ENCODE measurements at places on chromosomes 2 and 18.

DNA sequence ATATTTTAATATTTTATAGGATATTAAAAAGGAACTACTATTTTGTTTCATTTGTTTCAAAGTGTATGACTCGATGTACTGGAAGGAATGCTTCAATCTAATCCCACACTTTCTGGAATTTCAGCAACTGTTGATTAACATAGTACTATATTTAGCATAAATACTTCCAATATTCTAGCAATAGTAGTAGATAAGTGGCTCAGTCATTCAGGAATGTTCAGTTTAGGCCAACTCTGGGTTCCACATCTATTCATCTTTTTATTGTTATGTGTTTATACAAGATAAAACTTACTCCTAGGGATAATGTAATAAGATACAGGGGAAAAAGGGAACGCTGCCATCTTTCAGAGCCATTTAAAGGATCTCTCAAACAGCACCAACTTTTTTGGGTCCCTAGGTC lies 22.3 kb upstream of the ORC2 start:
- DNase-seq: no peak

- DNase-seq: no peak
These were observed 8.3 kb downstream of the NEMP2 start for GRCh38 chr2:190526105-190526750.

- DNase-seq: no peak
These were observed 60.5 kb downstream of the HDLBP start for GRCh38 chr2:241254904-241255351.

GRCh38 chr2:19753818-19754217 lies 148.0 kb downstream of the TTC32 start:
- no peak for DNase-seq
